HCT116 (cell line): ENCODE measurements at places on chromosomes 7 and 10.

DNA sequence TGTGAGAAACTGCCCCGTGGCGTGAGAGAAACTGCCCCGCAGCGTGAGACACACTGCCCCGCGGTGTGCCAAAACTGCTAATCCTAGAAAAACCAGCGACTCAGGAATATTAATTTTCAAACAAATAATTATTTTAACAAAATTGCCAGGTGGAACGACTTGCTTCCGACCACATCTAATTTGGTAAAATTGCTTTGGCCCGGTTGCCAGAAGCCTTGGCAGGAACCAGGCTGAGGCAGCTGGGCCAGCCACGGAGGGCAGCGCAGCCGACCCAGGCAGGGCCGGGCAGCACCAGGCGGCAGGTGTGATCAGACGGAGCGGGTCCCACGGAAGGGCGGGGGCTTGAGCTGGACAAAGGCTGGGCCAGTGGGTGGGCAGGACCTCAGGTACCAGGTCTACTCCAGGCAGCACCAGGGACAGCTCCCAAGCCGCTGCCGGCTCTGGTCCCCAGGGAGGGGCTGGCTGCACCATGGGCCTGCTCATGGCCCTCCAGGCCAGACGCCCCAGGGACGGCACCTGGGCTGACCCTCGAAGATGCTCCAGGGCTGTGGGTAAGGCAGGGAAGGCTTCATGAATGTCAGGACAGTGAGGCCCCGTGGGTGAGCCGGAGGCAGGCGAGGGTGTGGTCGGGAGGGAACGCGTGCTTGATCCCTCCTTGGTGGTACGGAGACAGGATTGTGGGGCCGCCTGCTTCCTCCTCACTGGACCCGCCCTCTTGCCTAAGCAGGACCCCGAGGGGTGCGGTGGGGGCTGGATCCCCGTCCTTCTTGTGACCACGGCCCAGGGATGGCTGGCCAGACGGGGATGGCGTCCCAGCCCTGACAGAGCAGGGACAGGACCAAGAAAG is 7.7 kb upstream of the ADGRA1 start:
- no peak for DNase-seq

GRCh38 chr10:43126759-43127424 is 11.4 kb upstream of the CSGALNACT2 start:
- DNase-seq, result no peak

GRCh38 chr7:74494076-74494548 is 40.4 kb downstream of the GTF2IRD1 start:
- no peak for DNase-seq

DNA sequence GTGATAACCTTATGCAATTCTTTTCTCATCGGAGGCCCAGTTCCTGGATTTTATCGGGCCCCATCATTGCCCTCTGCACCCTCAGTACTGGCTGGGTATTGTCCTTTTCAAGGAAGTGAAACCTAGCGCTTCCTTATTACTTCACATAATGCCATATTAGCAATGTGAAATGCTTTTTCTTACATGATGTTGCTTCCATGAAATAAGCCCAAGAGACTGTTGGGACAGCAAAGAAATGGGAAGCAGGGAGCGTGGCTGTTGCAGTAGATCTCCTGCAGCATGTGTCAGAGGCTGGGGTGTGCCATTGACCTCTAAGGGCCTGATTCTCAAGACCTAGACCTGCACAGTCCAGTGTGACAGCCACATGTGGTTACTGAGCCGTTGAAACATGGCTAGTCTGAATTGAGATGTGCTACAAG is 8.1 kb downstream of the CHN2 start:
- no peak for DNase-seq

- DNase-seq, result no peak
Observed at GRCh38 chr7:108402865-108403264, 53.4 kb downstream of the NRCAM start.

DNA sequence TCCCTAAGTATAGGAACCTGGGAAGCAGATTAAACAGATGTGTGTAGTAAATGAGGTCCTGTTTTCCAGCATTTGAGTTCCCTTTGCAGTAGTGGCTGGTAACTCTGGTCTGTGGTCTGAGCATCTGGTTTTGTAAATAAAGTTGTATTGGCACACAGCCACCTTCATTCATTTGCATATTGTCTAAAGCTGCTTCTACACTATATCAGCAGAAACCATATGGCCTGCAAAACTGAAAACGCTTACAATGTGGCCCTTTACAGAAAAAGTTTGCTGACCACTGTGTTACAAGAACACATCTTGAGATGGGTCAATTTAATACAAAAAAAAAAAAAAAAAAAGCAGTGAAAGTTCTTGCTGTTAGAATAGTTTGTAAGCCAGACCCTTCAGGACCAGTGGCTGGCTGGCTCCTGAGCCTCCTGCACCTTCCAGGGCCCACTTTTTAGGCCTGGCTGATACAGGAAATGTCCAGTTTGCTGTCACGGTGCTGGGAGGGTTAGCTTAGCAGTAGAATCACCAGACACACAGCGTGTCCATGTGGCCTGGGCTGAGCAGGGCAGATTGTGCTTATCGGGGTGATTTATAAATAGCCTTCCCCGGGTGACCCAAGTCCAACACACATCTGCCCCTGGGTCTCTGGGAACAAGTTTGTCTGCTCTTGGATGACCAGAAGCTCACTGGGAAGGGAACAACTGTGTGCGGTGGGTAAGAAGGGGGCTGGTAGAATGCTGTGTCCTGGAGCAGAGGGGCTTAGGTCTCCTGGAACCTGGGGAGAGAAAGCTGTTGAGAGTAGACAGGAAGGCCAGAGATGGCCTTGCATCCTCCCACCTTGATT is 1.4 kb downstream of the C10orf71 start:
- no peak for DNase-seq

DNA sequence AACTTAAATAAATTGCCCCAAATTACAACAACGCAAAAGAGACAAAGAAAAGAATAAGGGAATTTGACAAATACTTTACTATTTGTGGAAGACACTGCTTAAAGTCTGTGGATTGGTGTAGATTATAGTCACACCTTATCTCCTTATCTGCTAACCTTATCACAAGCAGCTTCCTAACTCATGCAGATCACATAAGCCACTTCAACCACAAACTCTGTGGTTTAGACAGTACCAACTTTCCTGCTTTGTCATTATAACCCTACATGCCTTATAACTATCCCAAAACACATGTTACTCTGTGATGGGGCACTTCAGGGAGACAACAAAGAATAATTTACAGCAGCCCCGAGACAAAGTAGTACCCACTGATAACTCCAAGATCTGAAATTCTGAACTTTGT is 41.5 kb upstream of the PPP3CB start:
- DNase-seq, result no peak

GRCh38 chr10:47412869-47413268 is 28.8 kb upstream of the ZNF488 start:
- no peak for DNase-seq

- DNase-seq, result no peak
Observed at GRCh38 chr7:18117482-18117881, 89.8 kb upstream of the PRPS1L1 start.

DNA sequence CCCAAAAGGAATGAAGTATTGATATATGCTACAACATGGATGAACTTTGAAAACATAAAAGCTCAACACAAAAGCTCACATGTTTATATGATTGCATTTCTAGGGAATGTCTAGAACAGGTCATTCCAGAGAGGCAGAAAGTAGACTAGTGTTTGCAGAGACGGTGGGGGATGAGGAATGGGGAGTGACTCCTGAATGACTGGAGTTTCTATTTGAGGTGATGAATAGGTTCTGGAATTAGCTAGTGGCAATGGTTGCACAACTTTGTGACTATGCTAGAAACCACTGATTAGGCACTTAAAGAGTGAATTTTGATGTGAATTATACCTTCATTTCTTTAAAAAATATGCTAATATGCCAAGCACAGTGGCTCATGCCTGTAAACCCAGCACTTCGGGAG is 6.9 kb downstream of the KPNA7 start:
- no peak for DNase-seq

- no peak for DNase-seq
Observed at GRCh38 chr7:153061910-153062528, 302.5 kb downstream of the ACTR3B start.

DNA sequence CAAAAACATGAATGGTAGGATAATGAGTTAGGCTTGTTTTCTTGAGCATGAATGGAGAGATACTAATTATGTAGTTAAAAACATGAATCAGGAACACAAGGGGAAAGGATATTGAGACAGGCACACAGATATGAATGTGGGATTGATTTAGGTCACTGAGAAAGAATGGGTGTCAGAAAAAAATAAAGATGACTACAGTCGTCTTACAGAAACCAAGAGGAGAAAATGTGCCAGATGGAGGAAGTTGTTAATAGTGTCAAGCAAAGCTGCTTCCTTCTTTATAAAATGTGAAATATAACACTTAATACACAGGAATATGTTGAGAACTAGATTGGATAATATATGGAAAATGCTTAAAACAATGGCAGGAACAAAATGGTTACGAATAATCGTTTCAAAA is 173.3 kb upstream of the BET1 start:
- DNase-seq, result no peak

- DNase-seq, result no peak
Observed at GRCh38 chr10:73044378-73045285, 52.0 kb downstream of the P4HA1 start.

- peak; percentile 72 for DNase-seq
Observed at GRCh38 chr7:23471106-23471859, 992 bp upstream of the IGF2BP3 start.

GRCh38 chr10:53904506-53905241 is 896.4 kb downstream of the PCDH15 start:
- DNase-seq, result no peak

DNA sequence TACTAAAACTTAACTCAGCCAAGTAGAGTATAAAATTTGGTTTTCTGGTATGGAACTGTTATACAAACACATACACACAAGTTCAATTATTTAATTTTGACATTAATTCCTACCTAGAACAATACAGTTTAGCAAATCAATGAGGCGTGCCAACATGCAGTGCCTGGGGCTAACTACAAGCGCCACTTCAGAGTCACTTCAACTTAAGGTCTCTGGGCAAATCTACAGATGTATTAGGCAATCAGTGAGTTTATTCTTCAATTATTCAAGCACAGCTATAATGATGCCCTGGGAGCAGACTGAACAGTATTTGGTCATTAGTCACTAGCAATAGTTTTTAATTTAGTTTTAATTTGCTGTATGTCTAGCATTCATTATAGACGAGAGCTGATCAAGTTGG is 51.6 kb downstream of the HIBADH start:
- no peak for DNase-seq

- no peak for DNase-seq
Observed at GRCh38 chr10:85614566-85614965, 752.0 kb downstream of the GRID1 start.

DNA sequence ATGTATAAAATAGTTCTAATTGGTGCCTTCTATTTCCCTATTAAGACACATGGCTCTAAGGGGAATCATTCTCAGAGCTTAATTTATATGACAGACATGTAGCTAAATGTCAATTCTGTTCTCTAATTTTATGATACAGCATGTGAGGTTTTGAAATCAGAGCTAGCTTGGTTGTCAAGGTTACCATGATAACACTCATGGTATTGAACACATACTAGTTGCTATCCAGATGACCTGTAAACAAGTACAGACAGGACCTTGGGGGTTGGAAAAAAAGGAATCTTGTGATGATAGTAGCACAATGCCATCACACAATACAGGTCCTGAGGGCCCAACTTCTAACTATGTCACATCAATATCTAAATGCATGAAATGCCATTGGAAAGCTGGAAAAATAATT is 49.2 kb downstream of the RHOBTB1 start:
- DNase-seq, result no peak
